ENCODE measurements at places on chromosomes 12 and 14.

DNA sequence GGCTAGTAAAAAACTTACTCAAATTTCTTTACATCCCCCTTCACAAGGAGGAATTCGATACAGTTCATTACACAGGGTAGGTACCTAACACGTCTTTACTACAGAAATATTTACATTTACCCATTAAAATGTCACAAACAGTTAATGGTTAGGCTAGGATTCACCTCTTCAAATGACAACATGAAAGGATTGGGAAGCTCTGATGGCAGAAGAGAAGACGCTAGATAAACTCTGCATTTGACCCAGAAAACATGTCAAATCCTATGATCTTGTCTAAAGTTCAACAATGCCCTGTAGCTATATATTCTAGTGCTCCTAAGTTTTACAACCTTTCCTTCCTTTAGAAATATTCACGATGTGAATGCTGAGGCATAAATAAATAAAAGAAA lies 64.8 kb downstream of the DENND5B start:
- no peak for DNase-seq

DNA sequence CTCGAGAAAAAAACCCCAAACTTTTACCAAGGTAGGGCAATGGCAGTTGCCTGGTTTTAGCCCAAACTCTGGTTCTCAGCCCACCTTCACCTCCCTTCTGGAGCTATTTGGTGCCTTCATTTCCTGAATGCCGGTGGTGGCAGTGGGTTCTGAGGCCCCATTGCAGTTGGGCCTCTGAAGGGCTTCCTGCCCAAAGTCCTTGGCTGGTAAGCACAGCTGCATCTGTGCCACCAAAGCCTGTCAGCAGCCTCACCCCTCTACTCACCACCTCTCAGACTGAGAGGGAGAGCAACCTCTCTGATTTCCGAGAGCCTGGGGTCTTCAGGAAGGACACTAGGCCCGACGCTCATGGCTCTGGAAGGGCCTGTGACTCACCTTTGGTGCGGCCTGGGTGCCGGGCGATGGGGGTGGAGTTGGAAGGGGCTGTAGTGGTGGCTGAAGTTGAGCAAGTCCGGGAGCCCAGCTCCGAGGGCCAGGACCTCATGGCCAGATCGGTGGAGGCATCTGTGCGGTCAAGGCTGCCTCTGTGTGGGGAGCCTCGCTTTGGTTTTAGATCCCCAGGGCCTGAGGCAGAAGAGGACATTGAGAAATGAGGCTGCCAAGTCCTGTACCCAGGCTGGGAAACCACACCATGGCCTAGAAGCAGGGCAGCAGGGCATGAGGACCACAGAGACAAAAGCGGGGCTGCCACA lies 38.6 kb upstream of the GPR68 start:
- no peak for DNase-seq

GRCh38 chr12:98227162-98227561 lies 288.2 kb upstream of the TMPO start:
- DNase-seq, result no peak

- DNase-seq, result no peak
Measured at GRCh38 chr12:27924350-27925135, 48.0 kb downstream of the PTHLH start.

DNA sequence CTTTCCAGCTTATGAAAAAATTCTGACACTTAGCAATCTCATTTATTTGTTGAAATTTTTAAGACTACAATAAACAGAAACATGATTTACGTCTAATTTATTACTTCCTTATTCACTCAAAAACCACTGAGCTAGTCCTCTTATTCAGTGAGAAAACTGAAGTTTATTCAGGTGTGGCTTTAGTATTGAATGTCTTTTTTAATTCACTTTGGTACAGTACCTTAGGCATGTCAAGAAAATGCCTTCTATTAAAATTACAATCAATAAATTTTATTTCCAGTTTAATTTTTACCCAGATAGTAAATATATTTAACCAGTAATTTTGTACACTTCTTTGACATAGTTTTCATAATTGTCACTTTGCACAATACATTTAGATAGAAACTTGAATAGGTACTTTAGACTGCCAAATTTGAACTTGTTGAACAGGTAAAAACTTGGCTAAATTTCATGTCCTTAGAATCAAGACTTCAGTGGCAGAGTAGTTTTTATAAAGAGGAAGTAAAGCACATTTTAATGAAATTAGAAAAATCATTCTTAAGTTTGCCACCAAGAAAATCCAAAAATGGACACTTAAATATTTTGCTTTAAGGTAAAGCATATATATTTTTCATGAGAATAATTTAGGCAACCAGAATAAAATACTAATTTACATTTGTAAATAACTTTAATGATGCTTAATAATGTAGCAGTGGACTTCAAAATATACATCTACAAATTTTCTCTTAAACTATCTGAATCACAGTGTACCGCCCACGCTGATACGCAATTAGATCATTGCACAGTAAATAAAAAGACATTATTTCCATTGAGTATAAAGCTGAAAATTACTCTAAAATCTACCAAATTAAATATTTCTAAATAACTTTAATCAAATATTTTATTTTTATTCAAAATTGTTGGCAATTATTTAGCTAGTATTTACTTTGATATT lies 159.1 kb downstream of the RASSF9 start:
- DNase-seq, result no peak

DNA sequence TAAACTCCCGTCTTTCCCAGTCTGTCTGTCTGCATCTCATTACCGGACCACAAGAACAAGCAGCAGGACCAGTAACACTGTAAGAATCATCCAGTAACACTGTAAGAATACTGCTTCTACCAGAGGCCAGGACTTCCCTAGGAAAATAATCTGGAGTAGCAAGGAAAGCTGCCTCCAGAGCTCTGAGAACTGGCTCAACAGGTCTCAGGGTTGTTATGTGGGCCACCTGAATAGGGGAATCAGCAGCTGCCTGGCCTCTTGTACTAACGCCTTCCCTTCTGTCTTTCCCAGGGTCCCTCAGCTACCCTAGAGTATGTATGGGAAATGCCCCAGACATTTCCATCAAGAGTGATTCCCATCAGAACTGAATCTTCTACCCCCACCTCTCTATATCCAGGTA lies 954 bp upstream of the SLC39A2 start:
- no peak for DNase-seq

- no peak for DNase-seq
Measured at GRCh38 chr12:24427776-24428175, 478.3 kb upstream of the SOX5 start.

DNA sequence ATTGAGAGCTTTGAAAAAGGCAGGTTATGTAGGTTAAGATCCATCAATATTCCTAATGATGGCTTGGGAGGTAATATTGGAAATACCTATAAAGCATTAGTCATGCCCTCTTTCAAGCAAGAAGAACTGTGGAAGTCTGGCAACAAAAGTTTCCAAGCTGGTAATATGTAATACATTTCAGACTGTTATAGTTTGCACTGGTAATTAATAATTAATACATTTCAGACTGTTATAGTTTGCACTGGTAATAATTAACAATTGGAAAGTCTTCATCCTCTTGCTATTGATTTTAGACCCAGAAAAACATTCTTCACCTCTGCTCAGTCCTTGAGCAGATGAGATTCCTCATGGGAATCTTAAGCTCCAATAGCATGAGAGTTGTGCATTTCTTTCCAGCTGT lies 29.0 kb upstream of the WDR89 start:
- no peak for DNase-seq

GRCh38 chr12:71312768-71313403 lies 126.7 kb upstream of the LGR5 start:
- DNase-seq, result peak; percentile 29

- no peak for DNase-seq
Measured at GRCh38 chr12:104494793-104495158, 38.0 kb downstream of the CHST11 start.

- DNase-seq, result peak; percentile 30
Measured at GRCh38 chr12:104733717-104734175, 224.3 kb downstream of the SLC41A2 start.

DNA sequence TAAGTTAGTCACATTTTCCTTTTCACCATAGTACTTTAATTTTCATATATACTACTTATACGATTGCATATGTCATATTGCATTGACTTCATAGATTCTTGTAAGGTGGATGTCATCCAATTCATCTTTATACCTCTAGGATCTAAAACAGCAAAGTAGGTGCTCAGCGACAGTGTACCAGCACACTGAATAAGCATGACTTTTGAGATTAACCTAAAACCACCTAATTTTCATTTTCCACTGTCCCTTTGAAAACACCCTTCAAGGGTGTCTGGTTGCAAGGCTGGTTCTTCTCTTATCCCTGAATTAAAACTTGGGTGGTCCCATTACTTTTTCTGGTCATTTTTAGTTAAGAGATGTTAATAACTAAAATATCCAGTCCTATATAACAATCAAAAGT lies 4.4 kb downstream of the GPR19 start:
- DNase-seq, result no peak

- no peak for DNase-seq
Measured at GRCh38 chr12:56053407-56053893, 11.7 kb downstream of the RPS26 start.

- DNase-seq, result no peak
Measured at GRCh38 chr12:94637390-94638113, 12.8 kb downstream of the TMCC3 start.

DNA sequence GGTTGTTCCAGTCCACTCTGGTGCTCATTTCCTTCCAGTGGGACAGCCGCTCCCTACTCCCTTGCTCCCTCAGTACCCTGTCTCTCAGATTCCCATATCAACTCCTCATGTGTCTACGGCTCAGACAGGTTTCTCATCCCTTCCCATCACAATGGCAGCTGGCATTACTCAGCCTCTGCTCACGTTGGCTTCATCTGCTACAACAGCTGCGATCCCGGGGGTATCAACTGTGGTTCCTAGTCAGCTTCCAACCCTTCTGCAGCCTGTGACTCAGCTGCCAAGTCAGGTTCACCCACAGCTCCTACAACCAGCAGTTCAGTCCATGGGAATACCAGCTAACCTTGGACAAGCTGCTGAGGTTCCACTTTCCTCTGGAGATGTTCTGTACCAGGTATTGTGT lies 69.9 kb downstream of the RAD52 start:
- DNase-seq, result peak; percentile 34

DNA sequence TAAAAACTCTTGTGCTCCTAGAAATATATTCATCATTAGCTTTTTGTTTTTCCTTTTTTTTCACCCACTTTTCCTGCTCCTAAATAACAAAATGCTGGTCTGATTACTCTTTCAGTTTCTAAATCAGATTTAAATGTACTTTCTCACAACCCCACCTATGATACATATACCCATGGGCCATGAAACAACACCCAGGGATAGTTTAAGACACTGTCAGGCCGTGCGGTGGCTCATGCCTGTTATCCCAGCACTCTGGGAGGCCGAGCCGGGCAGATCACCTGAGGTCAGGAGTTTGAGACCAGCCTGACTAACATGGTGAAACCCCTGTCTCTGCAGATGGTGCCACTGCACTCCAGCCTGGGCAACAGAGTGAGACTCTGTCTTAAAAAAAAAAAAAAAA lies 1.6 kb upstream of the NUMB start:
- DNase-seq, result no peak

GRCh38 chr14:59981564-59981963 lies 61.6 kb downstream of the LRRC9 start:
- DNase-seq, result no peak

DNA sequence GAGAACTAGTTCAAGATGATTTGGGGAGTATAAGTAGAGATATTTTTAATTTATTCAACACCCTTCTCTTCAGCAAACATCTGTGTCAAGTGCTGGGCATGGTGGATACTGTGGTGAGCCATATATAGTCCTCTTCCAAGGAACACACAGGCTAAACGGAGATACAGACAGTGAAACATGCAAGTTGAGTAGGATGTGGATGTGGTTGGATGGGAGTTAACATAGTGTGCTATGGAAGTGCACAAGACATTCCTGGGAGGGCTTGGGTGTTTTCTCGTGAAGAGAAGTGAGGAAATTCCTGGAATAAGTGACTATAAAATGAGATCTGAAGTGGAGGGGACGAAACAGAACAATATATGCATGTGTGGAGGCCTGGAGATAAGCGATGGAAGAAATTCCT lies 181.1 kb upstream of the NPAS3 start:
- DNase-seq, result peak; percentile 37

GRCh38 chr12:16399101-16399500 lies 51.7 kb downstream of the MGST1 start:
- no peak for DNase-seq

- DNase-seq, result peak; percentile 25
Measured at GRCh38 chr12:25236190-25236589, 14.5 kb downstream of the KRAS start.

DNA sequence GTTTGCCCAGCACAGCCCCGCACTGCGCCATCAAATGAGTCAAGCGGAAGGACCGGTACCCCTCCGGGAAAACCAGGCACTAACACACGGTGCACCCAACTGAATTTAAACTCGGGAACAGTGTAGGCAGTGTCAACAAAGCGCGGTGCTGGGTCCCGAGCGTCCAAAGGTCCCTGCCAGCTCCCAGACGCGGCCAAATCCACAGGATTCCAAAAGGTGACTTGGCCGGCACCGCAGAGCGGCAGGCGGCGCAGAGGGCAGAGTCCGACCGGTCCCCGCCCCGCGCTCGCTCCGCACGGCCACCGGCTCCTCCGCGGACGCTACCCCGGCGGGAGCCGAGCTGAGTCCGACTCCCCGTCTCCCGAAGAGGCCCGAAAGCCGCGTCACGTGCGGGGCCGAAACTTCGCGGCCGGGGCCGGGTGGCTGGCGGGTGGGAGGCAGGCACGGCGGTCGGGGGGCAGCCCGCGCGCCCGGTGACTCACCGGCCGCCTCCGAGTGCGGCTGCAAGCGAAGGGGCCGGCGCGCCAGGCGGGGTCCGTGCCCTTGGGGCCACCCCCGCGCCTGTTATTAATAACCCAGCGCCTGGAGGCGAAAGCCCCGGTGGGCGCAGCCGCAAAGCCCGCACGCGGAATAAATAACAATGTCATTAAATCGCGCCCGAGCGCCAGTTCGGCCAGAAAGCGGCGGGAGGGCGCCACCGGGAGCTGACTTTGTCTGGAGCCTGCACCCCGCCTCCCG lies 863 bp downstream of the DENND5B start:
- DNase-seq, result peak; percentile 61

GRCh38 chr12:28355161-28355560 lies 164.9 kb downstream of the CCDC91 start:
- DNase-seq, result no peak

GRCh38 chr12:92568691-92569090 lies 134.1 kb upstream of the PLEKHG7 start:
- no peak for DNase-seq

DNA sequence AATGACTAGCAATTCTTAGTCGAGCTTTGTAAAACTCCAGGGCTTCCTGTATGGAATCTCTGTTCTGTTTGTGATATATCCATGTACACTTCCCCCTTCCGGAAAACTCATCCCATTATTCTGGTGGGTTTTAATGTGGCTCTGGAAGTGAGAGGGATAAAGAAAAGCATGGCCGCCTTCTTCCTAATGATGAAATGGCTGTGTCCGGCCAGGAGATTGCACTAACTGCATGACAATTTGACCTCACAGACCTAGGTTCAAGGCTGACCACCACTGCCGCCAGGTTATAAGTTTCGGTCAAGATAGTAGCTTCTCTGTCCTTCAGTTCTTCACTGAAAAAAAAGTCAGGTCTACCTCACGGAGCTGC lies 41.0 kb upstream of the NPAS3 start:
- DNase-seq, result no peak

GRCh38 chr14:32648434-32648833 lies 290.2 kb upstream of the NPAS3 start:
- DNase-seq, result peak; percentile 20

- DNase-seq, result no peak
Measured at GRCh38 chr12:102167821-102168604, 29.6 kb downstream of the PMCH start.

GRCh38 chr14:104393898-104394381 lies 185.6 kb upstream of the C14orf180 start:
- DNase-seq, result peak; percentile 5
